CD8-positive, alpha-beta memory T cell (primary cell): ENCODE measurements at places on chromosomes 4 and X.

GRCh38 chr4:124943145-124943889, 230.8 kb upstream of the ANKRD50 start:
- no peak for DNase-seq

- no peak for DNase-seq
Observed at GRCh38 chrX:24253469-24253868, 60.4 kb downstream of the SUPT20HL2 start.

- DNase-seq = no peak
Observed at GRCh38 chrX:17597327-17597726, 140.0 kb upstream of the SCML1 start.

GRCh38 chrX:8726031-8726652, 5.8 kb downstream of the ANOS1 start:
- no peak for DNase-seq

- no peak for DNase-seq
Observed at GRCh38 chr4:176435901-176436292, 116.1 kb downstream of the SPCS3 start.

- peak; percentile 96 for DNase-seq
Observed at GRCh38 chr4:2412885-2413716, 5.3 kb downstream of the ZFYVE28 start.

DNA sequence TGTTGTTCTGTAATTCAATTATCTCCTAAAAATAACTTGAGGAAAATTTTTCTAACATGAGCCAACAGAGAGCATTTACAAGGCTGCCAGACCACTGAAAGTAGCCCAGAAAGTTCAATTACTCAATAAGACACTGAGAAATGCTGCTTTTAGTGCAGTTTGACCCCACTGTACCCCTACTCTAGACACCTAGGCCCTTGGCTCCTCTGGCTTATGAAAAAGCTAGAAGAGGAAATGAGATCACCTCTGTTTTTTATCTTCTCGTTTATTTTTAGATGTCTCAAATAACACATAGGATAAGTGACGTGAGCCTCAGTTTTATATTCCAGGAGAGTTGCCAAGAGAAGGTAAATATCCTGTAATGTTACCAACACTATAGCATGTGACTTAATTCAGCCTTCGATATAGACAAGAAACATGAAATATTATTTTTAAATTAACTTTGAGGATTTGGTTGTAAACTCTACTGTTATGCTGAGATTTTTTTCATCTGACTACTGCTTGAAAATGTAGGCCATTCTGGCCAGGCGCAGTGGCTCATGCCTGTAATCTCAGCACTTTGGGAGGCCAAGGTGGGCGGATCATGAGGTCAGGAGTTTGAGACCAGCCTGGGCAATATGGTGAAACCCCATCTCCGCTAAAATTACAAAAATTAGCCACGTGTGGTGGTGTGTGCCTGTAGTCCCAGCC, 24.4 kb downstream of the TNIP3 start:
- DNase-seq = peak; percentile 68

DNA sequence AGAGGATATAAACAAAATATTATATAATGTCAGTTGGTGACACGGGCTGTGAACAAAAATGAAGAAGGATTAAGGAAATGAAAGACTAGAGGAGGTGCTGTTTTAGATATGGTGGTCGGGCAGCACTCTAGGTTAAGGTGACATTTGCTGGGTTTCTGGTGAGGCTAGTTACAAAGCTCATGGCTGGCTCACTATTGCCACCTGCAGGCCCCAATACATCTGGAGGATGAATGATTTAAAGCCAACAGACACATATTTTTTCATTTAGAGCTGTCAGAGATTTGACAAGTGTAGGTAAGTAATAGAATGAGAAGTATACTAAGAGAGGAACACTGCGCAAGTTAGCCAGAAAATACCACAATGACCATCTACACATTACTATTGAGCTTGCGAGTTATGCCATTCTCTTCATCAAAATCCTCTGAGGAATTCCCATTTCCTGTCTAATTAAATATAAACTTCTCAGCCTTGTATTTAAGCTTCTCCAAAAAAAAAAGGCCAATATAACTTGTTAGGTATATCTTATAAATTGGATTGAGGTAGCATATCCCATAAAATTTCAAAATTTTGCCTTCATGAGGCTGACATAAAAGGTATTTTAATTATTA, 6.4 kb upstream of the FGG start:
- DNase-seq = peak; percentile 29

- no peak for DNase-seq
Observed at GRCh38 chr4:40003986-40004385, 26.3 kb upstream of the PDS5A start.

GRCh38 chr4:30172416-30172815, 547.8 kb upstream of the PCDH7 start:
- DNase-seq = no peak

- no peak for DNase-seq
Observed at GRCh38 chr4:22744478-22745062, 51.8 kb downstream of the GBA3 start.
